GM03348 (cell line): ENCODE measurements at places on chromosomes 11 and 22.
A peak's percentile ranks its signal among the peaks of the same experiment; 100 is the strongest.

GRCh38 chr11:10930972-10931760 lies 73.3 kb upstream of the ZBED5 start:
- DNase-seq = peak; percentile 90

GRCh38 chr11:88552379-88553062 lies 215.0 kb upstream of the CTSC start:
- DNase-seq = peak; percentile 32

DNA sequence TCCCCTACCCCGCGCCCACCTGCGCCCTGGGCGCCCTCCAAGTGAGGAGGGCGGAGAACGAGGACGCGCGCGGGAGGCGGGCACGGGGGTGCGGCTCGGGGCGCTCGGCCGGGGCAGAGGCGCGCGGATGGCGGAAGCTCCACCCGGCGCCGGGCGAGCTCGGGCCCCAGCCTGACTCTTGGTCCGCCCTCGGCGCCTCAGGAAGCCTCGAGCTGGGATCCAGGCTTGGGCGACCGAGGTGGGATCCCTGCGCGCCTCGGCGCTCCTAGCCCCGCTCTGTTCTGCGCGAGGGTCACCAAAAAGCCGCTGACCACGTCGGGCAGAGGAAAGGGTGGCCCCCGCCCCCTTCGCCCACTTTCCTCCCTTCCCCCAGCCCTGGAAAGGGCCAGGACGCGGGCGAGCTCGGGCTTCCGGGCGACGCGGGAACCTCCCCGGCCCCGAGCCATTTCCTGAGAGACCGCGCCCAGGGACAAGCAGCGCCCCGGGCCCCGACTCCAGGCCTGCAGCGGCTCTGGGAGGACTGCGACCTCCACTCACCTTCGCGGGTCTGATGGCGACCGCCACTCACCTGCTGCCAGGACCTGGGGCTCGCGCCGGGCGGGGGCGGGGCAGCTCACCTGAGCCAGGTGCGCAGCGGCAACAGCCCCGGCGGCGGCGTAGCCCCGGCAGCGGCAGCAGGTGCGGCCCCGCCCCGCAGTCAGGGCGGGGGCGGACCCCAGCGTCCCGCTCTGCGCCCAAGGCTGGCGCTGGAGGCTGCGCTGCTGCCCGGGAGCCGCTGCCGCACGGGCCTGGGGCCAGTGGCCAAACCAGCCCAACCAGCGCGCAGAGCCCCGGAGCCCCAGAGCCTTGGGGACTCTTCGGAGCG lies 2.2 kb upstream of the SIGIRR start:
- DNase-seq = peak; percentile 72

DNA sequence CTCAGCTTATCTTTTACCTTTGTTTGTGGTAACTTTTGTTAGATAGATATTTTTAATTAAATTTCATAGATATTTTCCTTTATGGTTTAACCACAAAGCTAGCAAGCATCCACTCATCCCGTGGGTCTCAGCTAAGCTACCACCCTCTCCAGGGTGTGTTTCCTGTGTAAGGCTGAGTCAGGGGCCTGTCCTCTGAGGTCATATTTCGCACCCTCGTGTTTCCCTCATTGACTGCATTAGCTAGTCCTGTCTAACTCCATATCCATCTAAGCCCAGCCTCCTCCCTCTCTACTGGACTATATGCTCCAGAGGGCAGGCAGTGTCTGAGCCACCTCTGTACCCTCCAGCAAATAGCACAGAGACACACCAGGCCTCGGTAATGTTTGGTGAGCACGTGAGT lies 16.7 kb downstream of the XRRA1 start:
- DNase-seq = peak; percentile 17

- DNase-seq = no peak
These were observed 3.9 kb upstream of the SMIM35 start for GRCh38 chr11:118090545-118091162.

DNA sequence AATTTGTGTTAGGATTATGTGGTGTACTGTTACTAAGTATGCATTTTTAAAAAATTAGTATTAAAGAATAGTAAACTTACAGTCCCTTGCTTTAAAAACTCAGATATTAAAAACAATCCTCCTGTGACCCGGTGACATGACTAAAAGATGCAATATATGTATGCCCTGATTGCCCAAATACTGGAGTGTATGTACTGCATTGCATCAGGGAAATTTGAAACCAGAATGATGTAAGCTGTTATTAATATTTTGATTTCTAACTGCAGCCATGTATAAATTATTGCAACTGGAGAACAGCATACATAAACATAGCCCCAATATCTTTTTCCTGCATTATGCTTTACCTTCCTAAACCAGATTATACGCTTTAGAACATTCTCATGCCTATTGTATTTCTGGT lies 3.7 kb upstream of the HSPA8 start:
- DNase-seq = peak; percentile 24

- no peak for DNase-seq
These were observed 10.6 kb downstream of the MAPK1 start for GRCh38 chr22:21856868-21857267.

DNA sequence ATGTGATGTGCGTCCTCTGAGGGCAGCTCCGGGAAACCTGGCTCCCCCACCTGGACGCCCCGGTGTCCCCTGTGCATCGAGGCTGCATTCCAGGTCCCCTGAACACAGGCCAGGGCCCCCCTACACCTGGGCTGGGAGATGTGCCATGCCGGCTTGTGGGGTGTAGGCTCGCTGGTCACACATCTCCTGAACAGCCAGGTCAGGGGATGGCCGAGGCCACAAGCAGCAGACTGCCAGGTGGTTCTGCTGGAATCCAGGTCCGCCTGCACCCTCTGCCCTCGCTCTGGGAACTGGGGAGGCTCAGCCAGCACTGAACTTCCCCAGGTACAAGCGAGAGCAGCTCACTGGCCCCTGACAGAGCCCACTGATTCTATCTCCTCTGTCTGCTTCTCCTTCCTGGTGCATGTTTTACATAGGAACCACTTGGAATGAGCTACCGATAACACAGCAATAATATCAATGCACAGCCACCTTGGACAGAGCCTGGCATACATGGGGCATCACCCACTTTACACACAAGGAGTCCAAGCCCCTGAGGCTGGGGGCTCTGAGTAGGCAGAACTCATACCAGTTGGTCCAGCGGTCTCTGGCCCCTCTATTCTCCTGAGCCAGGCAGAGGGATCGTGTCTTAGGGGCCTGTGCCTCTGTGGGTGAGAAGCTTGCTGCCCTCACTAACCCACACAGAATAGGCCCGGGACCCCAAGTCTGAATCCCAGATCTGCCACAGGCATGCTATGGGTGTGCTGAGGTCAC lies 46.8 kb downstream of the TBX1 start:
- DNase-seq = no peak

DNA sequence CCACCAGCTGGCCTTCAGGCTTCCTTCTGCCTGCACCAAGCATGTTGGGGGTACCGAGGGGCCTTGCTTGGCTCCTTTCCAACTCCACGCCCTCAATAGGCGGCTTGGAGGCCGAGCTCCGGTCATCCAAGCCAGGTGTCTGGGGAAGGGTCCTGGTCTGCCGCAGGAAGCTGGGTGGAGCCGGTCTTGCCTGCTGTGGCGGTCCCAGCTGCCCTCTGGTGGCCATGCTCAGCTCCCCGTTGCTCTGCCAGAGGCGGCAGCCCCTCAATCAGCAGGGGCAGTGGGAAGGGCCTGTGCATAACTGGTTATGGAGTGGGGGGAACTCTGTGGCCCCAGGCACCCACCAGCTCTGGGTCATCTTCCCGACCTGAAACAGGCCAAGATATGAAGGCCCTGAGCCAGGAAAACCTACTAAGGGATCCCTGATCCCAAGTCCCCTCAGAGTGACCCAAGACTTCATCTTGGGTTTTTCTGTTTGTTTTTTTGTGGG lies 3.2 kb downstream of the ARVCF start:
- DNase-seq = peak; percentile 77

- no peak for DNase-seq
These were observed 168.9 kb upstream of the TBCEL start for GRCh38 chr11:120854988-120855387.

- DNase-seq = no peak
These were observed 197.8 kb downstream of the ETS1 start for GRCh38 chr11:128389461-128389976.

GRCh38 chr11:67795746-67796145 lies 121.3 kb upstream of the ALDH3B2 start:
- no peak for DNase-seq

DNA sequence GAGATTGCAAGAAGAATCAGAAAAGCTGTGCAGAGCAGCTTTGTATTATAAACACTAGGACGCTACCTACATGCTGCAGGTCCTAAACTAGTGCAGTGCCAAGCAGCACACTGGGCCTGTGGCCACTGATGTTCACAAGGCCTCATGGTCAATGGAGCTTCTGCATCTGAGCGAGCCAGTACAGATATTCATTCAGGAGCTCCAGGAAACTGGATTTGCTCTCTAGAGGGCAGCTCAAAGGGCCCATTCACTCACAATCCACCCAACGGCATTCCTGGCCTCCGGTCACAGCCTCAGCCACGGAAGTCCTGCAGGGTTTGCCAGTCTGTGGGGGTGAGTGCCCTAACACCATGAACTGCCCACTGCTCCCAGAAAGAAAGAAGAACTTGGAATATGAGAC lies 5.8 kb upstream of the TBC1D10A start:
- no peak for DNase-seq

GRCh38 chr11:47668665-47669064 lies 26.3 kb upstream of the MTCH2 start:
- no peak for DNase-seq

DNA sequence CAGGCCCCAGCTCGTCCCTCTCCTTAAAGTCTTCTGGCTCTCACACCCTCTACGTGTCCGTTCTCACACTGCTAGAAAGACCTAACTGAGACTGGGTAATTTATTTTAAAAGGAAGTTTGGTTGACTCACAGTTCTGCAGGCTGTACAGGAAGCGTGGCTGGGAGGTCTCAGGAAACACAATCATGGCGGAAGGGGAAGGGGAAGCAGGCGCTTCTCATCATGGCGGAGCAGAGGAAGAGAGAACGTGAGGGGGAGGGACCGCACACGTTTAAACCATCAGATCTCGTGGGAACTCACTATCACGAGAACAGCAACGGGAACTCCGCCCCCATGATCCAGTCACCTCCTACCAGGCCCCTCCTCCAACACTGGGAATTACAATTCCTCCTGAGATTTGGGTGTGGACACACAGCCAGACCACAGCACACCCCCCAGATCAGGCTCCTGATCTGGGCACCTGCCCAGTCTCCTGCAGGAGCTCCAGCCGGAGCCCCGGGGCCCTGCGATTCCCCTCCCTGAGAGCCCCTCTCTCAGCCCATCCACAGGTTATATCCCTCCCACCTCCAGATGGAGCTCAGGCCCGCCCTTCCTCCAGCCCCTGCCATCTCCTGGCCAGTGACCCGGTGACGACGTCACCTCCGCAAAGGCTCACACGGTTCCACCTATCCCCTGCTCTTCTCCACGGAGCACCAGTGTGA lies 170.2 kb downstream of the BRD1 start:
- DNase-seq = no peak

DNA sequence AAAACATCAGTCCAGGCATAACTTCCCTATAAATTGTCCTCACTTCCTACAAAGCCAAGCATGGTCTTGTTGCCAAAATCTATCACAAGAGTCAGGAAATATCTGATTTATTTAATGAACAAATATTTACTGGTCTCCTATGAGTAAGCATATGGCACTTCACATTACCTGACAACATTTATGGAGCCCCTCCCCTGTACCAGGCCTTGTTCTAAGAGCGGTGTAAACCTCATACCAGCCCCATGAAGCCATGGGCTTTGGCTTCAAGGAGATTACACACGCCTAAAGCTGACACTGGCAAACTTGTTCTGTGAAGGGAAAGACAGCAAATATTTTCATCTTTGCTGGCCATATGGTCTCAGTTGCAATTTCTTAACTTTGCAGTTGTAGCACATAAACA lies 43.0 kb upstream of the EIF3D start:
- DNase-seq = no peak

- DNase-seq = peak; percentile 49
These were observed 1.9 kb downstream of the PATL1 start for GRCh38 chr11:59666969-59667368.

DNA sequence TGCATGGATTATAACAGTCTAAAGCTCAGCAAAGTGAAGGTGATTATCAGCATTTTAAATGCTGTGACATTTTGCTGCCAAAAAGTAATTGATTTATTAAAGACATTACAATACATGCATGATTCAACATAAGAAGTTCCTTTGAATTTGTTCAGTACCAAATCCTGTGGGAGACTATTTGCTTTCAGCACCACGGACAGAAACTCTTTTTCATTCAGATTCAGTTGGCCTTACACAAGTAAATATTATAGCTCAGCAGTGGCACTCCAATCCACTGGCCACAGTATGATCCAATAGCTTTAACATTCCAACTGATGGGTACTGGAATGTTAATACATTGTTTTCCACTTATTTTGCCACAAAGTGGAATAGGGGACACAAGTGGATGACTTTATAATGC lies 806.7 kb downstream of the NTM start:
- peak; percentile 50 for DNase-seq

- DNase-seq = no peak
These were observed 26.9 kb upstream of the LDHA start for GRCh38 chr11:18367431-18367830.

DNA sequence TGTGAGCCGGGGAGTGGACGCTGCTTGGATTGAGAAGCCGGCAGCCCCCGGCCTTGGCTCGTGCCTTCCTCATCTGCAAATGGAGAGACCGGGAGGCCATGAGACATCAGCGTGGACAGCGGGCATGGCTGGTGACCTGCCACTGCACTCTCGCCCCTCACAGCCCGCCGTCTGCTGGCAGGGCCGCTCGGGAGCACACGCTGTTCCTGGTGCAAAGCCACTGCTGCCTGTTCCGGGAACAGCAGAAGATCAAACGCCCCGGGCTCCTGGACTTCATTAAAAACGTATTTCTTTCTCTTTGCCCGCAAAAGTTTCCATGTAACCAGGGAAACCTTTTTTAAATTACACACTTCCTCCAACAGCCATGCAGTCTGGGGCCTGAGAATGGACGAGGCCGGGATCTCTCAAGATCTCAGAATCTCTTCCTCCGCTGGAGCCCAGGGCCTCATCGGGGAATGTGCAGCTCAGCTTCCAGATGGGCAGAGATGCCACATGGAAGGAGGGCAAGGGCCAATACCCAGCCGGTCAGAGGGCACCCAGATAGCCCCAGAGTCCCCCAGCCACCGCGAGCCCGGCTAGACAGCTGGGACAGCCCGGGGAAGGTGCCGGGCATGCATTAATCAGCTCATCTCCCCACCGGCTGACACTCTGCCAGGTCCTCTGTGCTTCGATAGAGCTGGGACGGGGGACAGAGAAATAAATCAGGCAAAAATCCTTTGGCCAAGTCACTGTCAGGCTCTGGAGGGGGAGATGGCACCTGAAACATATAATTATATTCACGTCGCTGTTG lies 62.8 kb upstream of the PRR5 start:
- DNase-seq = peak; percentile 52

DNA sequence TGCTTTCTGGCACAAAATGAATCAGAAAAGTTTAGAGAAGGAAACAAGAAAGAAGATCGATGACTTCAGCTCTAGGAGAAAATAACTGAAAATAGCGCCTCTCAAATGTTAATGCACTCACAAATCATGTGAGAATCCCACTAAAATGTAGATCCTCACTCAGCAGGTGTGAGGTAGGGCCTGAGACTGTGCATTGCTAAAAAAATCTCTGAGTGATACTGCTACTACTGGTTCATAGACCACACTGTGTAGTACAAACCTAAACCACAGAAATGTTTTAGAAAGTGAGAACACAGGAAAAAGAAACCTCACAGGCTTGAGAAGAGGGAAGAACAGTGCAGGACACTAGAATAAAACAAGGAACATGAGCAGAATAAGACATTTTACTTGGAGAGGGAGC lies 2.0 kb downstream of the OR8D4 start:
- DNase-seq = no peak

- DNase-seq = no peak
These were observed 9.5 kb downstream of the GRAMD1B start for GRCh38 chr11:123439616-123440015.
